ENCODE measurements at places on chromosomes 5 and 9.

DNA sequence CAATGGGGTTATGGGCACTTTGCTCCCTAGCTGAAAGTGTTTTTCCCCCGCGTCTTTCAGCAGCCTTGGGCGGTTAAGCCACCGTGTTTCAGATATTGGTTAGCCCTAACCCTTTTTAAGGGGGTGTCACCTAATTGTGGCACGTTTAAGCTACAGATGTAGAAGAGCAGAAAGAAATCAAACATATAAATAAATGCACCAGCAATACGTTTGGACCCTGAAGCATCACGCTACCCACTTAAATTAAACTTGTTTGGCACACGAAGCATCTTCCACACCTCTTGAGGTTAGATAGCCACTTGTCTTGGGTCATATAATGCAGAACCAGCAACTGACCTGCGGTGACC is 768 bp downstream of the YTHDC2 start:
- peak; percentile 17 for DNase-seq

DNA sequence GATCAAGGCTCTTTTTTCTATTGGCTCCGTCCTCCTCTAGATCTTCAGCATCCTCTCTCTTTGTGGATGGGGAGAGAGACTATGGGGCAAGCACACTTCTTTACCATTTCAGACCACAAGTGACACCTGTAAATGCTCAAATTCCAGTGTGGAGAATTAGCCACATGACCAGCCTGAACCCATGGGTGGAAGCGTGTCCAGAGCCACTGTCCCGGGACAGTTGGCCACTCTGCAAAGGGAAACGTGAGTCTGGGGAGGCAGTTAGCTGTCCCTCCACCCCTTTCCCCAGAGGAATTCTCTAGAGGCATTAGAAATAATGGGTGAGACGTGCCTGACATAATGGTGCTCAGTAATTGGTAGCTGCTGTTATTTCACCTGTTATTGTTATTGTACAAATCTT is 40.9 kb downstream of the AMBP start:
- DNase-seq, result no peak

DNA sequence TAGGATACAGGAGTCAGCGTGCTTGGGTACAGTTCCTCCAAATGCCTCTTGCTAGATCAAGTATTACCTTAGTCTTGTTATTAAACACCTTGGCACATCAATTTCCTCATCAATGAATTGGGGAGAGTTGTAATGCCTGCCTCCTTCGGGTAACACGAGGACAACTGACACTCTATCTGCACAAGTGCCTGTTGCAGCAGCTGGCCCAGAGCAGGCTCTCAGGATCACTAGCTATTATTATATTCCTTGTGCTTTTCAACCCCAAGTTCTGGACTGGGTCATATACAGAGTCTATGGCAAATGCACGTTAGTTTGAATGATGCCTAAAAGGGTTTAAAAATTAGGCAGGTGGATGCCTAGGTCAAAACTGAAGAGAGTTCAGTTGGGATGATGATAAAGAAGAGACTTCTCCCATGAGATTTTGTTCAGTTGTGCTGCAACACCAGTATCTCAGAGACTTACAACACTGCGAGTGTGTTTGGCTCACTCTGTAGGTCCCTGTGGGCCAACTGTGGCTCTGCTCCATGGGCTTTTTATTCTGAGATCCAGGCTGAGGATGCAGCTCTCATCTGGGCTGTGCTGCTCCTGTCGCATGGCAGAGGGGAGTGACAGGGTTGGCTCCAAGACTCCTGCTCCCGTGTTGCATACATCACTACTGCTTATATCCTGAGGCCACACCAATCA is 41.1 kb upstream of the TEX48 start:
- DNase-seq, result no peak

DNA sequence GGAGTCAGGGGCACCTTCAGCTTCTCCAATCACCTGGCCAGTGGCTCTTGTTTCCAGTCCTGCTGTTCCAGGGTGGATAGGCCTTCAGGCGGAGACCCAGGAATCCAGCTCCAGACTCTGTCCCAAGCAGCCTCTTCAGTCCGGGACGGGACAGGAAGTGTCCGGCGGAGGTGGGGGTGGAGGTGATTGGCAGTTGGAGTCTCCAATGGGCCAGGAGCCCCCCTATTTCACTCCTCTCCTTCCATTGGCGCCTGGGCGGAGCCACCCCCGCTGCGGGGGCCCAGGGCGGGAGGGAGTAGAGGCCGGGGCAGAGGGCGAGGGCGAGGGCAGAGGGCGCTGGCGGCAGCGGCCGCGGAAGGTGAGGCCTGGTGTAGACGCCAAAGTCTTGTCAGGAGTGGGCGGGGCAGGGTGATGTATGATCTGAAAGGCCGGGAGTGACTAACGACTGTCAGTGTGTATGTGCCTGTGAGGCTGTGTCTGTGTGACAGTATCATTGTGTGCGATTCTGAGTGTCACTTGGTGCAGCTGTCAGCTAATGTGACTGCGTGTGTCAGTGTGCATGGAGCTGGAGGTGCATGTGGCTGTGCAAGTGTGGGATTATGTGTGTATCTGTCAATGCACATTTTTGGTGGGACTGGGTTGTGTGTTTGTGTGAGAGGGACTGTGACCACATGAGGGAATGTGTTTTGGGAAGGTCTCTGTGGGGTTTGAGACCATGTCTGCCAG is at the start of gene IL11RA:
TSS of gene IL11RA (plus strand) at position 310 of the 726 bp plus-strand sequence. CDS start 3,033 bp downstream, outside the sequence.
- DNase-seq, result no peak

DNA sequence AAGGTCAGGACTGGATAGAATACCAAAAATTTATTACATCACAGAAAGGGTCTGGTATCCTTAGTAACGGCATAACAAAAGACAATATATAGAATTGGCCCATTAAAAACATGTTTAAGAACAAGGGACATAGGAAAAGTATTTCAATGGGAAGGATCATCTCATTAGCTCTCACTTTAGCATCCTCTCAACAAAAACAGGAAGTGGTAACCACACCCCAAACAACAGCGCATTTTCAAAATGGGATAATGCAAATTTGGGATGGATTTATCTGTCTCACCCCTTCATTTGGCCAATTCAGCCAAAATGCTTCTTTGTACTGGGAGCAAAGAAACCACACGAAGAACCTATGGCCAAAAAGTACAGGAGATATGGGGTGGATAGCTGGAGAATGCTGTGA is 9.8 kb upstream of the UGT3A1 start:
- DNase-seq, result no peak

DNA sequence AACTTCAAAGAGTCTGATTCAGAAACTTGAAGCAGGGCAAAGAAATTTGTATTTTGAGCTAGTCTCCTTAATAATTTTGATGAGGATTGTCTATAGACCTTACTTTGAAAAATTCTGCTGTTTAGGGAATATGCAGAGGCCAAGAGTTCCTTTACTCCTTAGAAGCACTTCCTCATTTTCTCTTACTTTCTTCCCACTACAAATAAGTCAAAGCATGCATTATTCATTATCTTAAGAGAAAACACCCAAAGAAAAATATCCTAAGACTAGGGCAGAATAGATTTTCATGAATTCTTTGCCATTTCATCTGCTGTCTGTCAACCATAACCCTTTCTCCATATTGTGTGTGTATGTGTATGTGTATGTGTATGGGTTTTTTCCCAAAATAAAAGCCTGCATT is 307.9 kb downstream of the KCTD16 start:
- no peak for DNase-seq

DNA sequence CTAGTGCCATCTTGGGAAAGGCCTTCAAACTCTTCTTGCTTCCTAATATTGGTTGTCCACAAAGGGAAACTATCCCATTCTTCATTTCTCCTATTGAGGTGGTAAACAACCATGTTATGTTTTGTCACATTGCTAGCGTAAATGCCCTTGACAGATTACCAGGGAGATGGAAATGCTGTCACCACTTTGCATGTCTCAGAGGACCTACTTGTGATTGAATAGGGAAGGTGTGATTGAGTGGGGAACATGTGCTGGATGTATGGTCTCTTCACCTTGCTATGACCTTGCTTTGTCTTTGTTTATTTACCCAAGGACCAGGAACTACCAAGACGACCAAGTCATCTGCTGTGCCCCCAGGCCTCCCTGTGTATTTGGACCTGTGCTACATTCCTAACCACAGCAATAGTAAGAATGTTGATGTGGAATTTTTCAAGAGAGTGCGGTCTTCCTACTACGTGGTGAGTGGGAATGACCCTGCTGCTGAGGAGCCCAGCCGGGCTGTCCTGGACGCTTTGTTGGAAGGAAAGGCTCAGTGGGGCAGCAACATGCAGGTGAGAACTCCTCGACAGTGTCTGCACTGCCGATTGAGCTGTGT is 96.1 kb downstream of the MAP1B start:
- no peak for DNase-seq

DNA sequence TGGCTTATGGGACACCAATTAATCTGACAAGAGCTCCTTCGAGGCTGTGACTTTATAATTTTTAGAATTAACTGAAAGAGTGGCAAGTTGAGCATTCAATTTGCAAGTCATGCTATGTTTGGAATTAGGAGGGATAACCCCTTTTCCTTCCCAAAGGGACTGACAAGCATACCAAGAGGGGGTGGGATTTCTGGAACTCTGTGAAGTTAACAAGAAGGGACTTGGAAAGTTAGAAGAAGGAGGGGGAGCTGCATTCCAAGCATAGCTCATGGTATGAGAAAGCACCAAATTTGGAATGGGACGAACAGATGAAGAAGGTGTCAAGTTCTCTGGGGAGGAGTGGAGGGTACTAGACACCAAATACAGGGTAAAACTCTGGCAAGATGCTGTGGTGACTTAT is 8.9 kb upstream of the PALM2AKAP2 start:
- DNase-seq, result no peak

DNA sequence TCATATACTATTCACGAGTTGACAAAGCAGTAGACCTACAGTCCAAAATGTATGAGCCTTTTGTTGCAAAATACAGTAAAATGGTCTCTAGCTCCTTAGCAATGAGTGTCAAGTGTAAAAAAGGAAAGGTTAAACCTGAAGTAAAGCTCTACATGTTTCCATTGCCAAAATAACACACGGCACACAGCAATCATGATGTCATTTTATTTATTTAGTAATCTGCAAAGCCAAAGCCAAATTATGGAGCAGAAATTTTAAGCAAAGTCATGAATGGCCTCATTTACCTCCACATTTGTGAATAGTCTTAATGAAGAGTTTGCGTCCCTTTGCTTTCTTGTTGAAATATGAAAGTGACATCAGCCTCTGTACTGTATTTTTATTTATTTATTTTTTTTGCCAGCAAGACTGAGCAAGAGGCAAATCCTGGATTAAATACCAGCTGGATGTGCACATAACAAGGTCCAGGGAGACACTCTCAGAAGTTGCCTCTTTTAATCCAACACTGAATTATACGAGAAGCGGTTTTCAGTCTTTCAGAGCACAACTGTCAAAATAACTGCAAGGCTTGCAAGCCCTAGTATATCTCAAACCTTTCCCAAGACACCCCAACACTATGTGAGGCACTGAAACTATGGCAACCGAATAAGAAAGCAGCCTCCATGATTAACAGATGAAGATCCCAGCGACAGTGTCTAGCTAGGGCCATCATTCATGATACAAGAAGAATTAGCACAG is 9.7 kb downstream of the SEMA6A start:
- no peak for DNase-seq

- no peak for DNase-seq
Observed at GRCh38 chr5:81782811-81783210, 31.9 kb upstream of the SSBP2 start.

DNA sequence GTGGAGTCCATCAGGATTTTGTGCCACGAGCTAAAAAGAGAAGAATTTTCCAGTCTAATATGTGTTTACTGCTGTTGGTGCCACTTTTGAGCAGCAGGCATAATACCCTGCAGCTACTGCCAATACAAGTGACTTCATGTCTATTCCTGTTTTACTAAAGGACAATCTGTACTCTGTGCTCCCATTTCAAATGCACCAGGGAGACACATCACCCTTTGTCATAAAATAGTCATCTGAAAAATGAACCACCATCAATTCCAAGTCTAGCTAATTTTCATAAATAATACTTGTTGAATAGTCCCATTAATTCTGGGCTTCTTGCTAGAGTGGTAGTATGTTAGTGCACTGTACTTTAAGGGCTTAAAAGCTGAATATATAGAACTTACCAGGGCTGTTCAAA is 8.9 kb upstream of the PKD2L2 start:
- DNase-seq, result no peak

GRCh38 chr9:19429595-19429994 is 20.8 kb downstream of the ACER2 start:
- DNase-seq, result no peak

DNA sequence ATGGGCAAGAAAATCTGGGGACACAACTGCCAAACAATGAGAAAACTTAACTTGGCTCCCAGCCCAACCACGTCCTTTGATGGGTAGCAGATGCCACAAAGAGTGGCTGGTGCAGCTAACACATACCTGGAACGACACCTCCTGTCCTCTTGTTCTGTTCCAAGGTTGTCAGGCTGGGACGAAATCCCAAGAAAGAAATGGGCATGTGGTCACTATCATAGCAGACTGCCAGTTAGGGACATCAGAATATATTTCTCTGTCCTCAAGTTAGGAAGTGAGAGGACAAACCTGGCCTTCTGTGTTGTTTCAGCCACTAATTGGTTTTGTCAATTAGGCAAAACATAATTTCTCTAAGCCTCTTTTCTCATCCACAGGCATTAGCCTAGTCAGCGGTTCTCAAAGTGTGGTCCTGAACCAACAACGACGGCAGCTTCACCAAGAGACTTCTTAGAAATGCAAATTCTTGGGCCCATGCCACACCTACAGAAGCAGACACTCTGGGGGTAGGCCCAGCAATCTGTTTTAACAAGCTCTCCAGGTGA is 63.4 kb downstream of the RAPGEF1 start:
- no peak for DNase-seq

- no peak for DNase-seq
Observed at GRCh38 chr9:27462434-27462833, 61.7 kb upstream of the IFNK start.

DNA sequence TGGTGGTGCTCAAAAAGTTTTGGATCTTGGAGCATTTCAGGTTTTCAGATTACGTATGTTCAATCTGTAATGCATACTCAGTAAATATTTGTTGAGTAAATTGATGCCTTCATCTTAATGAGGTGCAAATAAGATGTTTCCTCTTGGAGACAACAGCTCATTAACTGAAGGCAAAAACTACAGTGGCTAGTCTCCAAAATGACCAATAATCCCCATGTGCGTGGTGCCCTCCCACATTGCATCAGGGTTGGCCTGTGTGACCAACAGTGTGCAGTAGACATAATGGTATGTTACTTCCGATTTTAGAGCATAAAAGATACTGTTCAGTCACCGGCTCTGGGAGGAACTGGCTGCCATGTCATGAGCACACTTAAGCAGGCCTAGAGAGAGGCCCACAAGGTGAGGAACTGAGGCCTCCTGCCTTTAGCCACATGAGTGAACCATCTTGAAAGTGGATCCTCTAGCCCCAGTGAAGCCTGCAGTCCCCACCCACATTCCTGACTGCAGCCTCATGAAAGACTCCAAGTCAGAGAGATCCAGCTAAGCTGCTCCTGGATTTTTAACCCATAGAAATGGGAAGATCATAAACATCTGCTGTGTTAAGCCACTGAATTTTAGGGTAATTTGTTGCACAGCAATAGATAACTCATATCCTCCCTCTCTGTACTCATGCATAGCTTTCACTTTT is 55.7 kb downstream of the LIFR start:
- no peak for DNase-seq

DNA sequence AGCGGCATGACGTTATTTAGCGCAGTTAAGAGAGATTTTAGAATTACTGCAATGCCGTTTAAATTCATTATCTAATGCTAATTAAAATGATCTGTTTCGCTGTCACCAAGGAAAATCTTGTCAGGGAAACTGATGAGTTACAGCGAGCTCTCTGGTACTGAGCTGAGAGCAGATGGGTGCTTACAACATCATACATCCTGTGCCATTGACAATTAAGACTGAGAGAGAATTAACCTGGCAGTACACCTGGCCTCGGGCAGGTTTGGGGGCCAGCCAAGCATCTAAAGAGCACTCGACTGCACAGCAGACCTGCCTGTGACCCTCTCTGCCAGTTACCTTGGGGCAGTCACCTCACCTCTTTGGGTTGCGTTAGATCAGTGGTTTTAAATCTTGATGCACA is 55.0 kb downstream of the PUM3 start:
- no peak for DNase-seq

Measured in KBM-7 (cell line).